ENCODE measurements at places on chromosomes 1 and 21.

- no peak for DNase-seq
These were observed 14.8 kb downstream of the F5 start for GRCh38 chr1:169571450-169571849.

DNA sequence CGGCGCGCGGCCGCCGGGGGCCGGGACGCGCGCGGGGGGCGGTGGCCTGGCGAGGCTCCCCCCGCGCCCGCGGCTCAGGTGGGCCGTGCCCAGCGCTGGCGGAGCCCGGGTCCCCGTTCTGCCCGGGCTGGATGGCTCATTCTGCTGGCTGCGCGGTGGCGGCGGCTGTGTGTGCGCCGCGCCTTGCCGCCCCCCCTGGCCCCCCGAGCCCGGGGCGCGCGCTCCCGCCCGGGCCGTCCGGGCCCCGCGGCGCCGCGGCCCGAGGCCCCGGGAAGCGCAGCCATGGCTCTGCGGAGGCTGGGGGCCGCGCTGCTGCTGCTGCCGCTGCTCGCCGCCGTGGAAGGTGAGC is at the start of gene EPHB2:
Gene EPHB2 (plus strand): TSS at position 139 of the 349 bp plus-strand sequence. CDS start 144 bp downstream, at position 283.
- DNase-seq, result no peak

- DNase-seq, result no peak
These were observed 8.5 kb downstream of the GPR157 start for GRCh38 chr1:9120312-9120958.

- no peak for DNase-seq
These were observed 79.9 kb downstream of the FHAD1 start for GRCh38 chr1:15326691-15327588.

GRCh38 chr1:238104752-238105151 is 214.0 kb upstream of the ZP4 start:
- no peak for DNase-seq

- peak; percentile 84 for DNase-seq
These were observed 19.3 kb downstream of the QSOX1 start for GRCh38 chr1:180173952-180174351.

DNA sequence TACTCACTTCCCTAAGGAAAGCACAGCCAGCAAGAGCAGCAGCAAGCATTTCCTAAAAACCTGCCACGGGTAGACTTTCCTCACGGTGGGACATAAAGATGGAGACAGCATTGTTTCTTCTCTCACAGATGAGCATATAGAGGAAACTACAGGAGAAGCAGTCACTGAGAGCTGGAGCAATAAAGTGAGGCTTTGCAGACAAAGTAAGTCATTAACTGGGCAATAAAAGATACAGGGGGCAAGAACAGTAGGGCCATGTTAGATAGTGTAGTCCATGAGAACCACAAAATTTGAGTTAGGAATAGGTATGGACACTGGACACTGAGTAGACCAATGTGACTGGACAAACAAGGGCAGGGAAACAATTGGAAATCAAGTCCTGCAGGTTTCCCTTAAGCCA is 240.1 kb upstream of the NFIA start:
- DNase-seq, result no peak

DNA sequence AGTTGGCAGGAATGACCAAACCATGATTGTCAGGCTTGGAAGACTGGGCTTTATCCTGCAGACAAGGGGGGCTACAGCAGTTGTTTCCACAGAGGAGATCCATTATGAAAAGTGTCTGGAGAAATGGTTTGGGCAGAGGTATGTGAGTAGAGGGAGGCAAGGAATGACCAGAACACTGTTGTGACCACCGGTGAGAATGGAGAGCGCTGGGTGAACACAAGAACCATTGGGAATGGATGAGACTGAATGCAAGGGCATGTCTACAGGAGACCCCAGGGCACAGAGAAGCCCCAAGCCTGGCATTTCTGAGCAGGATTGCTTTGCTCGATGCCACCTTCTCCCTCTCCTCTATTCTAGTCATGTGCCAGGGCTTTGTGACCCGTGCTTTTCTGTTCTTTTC is 125.1 kb downstream of the CACNA1E start:
- DNase-seq, result no peak

DNA sequence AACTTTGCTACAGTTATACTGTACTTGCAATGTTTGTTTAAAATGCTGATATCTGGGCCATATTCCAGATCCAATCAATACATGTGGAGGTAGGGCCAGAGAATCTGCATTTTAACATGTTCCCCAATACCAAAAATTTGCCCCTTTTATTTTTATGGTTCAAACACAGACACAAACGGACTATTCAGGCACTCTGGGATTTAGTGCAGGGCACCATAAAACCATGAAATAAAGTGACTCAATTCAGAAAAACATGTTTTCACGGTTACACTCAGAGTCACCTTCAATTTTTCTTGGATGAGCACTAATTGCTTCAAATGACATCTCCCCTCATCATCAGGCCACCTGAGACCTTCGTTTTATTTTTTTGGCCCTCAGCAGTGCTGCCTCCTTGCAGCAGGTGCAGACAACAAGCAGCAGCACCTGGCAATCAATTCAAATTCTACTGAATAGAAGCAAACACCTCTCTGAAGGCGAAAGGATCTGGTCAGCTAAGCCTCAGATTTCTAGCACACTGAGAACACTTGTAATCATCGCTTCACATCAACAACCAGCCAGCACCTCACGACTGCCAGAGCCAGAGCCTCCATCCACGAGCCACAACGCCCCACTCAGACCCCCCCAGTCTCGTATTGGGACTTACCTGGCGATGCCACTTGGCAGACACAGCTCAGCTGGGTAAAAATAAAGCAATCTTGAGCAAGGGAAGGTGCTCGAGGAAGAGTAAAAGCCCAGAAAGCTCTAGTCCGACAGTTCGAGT is 1.1 kb downstream of the ERO1B start:
- DNase-seq, result no peak

DNA sequence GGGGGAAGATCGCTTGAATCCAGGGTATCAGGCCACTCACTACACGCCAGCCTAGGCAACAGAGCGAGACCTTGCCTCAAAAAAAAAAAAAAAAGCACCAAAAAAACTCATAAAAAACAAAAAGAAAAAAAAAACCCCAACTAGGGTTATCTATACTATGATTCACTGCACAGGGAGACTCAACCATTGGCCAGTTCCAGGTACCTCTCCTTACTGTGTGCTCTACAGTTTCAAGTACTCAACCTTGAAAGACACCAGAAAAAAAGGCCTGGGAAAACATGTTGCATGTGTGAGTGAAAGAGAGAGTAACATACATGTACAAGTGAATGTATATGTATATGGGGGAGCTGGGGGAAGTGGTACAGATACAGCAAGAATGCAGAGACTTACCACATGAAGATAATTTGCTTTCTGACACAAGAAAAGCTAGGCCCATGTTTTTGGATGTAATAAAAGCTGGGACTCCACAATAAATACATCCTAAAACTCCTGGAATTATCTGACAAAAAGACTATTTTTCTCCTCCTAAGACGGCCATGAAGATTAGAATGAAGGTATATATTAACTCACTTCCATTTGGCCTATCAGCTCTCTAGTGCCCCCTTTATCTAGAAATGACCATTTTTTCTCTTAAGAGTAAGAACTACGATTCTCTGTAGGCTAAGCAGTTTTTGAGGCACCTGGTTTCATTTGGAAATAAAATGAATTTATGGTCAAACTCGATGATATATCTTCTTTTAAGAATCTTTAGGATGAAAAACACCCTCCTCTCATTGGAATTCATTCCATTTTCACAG is 52.2 kb downstream of the SLC27A3 start:
- no peak for DNase-seq

DNA sequence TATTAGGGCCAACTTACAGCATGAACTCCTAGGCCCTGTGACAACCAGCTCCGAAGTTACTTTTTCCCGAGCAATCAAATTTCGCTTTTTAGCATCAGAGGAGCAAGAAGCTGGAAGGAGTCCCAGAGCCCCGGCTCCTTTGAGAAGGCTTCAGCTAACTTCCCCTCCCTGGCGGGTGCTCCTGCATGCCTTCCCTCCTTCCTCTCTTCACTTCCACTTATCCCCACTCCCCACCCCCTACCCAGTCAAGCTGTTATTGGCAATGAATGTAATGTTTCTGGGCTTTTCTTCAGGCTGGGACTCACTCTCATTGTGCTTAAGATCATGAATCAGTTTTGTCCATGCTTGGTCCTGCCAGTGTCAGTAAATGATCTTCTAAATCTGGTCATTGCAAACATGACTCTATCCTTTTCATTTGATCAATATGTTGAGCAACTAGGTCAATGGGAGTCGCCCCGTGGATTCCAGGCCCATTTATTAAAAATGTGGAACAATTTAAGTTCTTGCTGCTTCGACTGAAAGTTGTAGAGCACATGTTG is 94.5 kb upstream of the TSPAN2 start:
- no peak for DNase-seq

DNA sequence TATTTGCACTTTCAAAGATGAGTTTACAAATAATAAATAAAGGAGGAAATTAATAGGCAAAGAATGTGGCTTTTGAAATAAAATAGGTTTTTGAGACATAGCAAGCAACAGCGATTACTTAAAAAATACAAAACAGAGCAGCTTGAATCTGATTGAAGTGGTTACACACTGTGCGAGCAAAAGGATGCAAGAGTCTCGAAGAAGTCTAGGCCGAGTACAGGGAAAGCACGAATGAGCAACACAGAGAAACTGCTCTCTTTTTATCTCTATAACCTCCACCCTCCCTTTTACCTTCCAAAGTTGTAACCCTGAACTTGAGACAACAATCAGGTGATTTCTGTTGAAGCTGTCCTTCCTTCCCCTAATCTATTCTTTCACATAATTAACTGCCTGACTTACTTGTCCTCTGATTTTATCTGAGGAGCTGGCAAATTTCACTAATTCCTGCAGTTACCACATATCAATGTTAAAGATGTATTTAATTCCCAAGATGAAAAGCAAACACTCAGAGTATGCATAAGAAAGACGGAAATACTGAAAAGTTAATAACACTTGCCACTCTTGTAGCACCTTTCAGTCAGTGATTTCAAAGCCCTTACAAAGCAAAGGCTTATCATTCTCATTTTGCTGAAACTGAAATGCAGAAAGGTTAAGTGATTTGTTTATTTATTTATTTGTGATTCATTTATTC is 1030.1 kb downstream of the ADGRL2 start:
- DNase-seq, result no peak

- no peak for DNase-seq
These were observed 12.7 kb downstream of the DDOST start for GRCh38 chr1:20648438-20648837.

DNA sequence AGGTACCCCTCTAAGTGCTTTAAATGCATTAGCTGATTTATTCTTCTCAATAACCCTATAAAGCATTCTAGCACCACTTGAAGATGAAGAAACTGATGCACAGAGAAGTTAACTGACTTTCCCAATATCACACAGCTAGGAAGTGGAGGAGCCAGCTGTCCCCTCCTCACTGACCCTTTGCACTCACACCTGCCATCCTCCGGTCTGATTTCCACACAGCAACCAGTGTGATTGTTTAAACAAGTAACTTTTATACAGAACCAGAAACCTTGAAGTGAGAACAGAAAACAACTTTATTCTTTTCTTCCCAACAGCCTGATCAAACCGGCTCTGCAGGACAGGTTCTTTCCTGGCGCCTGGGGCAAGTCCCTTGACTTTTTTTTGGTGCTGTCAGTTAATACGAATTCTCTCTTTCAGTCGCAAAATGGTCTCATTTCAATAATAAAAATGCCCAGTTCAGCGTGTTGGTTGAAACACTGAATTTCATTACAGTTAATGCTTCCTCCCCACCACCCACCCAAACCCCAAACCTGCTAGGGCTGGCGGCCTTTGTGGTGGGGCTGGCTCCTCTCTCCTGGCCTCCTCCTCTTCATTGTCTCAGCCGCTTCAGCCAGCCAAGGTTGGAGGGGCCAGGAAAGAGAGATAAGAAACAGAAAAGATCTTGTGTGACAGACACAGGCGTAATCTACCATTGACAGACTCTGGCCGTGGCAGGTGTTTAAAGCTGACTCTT is 26.4 kb upstream of the EEIG2 start:
- no peak for DNase-seq

DNA sequence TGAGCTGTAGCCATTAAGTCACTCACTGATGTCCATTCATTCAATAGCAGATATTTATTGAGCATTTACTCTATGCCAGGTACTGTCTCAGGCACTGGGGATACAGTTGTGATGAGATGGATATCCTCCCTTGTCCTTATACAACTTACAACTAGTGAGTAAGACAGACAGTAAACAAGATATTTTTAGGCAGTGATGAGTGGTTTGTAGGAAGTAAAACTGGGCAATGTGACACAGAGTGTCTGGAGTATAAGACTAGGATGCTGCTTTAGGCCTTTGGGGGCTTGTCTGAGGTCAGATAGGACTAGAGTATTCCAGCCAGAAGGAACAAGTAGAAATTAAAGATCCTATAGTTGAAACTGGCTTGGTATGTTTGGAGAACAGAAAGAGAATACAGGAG is 41.4 kb downstream of the NOS1AP start:
- no peak for DNase-seq

GRCh38 chr21:36122977-36123376 is 11.9 kb upstream of the CBR3 start:
- DNase-seq, result no peak

DNA sequence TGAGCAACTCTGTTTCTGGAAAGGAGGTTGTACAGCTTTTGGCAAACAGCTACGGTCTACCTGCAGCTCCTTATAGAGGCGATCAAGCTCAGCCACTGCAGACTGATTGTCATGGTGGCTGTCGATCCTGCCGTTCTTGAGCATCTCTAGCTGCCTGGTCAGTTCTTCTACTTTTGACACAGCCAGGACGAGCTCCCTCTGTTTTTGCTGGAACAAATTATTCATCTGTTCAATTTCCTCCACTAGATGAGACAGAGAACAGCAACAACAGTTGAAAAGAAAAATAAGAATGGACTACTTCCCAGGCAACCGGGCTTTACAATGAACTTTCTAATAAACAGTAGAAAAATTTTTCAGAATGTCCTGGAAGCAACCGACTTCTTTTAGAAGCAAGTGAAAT is 42.5 kb downstream of the TP53BP2 start:
- no peak for DNase-seq

DNA sequence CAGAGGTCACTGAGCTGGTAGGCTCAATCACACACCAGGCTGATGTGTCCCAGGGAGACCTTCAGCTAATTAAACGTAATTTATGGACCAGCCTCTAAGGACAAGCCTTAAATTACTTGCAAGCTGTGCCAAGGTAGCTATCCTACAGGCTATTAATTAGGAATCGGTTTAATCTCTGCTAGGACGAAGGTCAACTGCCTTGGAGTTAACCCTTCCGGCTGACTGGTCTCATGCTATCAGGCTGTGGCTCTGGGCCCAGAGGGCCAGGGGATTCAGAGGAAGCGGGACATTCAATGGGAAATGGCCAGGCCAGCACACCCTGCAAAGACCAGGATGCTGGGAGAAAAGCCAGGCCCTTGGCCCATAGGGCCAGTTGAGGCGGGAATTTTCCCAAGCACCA is 19.0 kb downstream of the DHRS3 start:
- no peak for DNase-seq

DNA sequence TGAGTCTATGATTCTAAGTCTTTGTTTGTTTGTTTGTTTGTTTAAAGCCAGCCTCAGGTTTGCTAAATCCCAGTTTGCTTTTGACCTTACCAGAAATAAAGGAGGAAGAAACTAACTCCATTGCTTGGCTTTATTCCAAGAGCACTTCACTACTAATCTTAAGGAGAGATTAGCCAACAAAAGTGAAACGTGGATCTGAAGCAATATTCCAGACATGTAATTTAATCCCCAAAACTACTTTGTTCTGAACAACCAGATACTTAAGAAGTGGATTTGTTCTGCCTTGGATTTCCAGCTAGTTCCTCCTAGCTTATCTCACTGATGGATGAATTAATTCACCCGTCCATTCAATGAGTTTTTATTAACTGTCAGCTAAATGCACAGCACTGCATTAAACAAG is 15.9 kb upstream of the CEP350 start:
- no peak for DNase-seq
